ENCODE measurements at places on chromosomes 5 and 9.

- DNase-seq, result no peak
These were observed 61.1 kb upstream of the UNC5A start for GRCh38 chr5:176748967-176749935.

- no peak for DNase-seq
These were observed 81.7 kb downstream of the ZNF354C start for GRCh38 chr5:179141867-179142266.

DNA sequence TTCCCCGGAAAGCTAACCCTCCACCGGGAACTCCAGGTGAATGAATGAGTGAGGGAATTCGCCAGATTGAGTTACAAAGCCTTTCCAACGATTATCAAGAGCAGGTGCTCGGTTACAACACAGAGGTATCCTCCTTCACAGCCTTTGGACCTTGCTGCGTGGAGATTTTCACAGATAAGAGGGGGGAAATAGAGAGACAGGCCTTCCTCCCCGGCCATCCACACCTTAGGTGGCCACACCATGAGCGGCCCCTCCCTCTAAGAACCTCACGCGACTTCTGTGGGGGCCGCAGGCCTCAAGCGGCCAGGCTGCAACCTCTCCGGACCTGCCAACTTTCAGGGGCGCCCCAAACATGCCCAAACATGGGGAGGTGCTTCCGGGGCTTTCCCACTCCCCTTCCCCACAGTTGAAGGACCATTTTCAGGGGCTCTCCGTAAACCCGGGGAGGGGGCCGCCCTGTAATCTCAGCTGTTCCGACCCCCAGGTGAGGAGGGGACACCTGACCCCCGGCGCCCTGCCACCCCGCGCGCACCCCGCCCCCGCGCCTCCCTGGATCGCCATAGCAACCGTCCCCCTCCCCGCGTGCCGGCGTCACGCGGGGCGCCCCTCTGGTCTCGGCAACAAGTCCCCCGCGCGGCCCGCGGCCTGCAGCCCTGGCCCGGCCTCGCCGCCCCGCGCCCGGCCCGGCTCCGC, 603 bp downstream of the DENND1A start:
- DNase-seq, result no peak

DNA sequence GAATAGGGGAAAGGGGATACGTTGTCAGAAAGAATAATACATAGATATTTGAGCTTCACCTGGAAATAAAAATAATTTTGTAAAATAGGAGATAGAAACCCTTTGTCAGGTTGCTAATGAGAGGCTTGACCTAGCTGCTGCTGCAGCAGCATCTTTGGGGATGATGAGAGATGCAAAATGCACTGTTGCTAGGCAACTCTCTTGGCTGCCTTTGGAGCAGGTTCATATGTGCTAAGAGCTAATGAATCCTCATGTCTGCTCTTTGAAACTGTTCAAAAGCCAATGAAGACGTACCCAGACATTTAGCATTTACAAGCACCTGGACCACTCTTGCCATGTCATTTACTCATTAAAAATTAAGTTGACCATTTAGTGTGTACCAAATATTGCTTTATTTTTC, 121.7 kb downstream of the FOCAD start:
- DNase-seq, result no peak

GRCh38 chr9:2043881-2044462, 28.8 kb downstream of the SMARCA2 start:
- DNase-seq, result no peak

DNA sequence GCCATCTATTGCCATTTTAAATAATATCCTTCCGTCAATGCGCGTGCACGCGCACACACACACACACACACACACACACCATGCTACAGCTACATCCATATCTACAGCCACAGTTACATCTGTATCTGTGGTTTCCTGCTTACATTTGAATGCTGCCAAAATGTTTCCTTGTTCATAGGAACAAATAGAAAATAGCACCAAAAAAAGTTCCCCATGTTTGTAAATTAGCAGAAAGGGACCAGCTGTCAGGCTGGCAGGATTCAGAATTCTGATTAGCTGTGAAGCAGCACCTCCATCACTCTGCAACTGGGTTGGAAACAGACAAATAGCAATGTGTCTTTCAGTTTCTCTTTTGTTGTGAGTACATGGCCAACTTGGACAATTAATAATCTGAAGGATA, 601.5 kb downstream of the IRX1 start:
- DNase-seq, result no peak

- peak; percentile 83 for DNase-seq
These were observed 20.4 kb upstream of the PRUNE2 start for GRCh38 chr9:76926324-76926741.

DNA sequence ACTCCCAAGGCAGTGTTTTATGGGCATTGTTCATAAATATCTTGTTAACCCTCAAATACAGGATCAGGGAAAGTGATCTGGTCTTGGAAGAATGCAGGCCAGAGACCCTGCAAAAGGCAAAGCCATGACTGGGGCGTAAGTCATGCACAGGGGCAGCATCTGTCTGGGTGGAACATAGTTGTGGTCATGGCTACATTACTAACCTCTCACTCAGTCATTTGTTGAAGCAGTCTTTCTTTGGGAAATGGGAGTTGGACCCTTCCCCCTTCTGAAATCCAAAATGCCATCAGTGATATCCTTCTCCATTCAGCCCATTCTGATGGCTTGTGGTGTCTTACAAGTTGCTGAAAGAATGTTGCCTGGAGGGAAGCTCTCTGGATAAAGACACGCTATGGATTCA, 68.1 kb downstream of the GDNF start:
- DNase-seq, result peak; percentile 98
